ENCODE measurements at places on chromosomes 4 and X.

DNA sequence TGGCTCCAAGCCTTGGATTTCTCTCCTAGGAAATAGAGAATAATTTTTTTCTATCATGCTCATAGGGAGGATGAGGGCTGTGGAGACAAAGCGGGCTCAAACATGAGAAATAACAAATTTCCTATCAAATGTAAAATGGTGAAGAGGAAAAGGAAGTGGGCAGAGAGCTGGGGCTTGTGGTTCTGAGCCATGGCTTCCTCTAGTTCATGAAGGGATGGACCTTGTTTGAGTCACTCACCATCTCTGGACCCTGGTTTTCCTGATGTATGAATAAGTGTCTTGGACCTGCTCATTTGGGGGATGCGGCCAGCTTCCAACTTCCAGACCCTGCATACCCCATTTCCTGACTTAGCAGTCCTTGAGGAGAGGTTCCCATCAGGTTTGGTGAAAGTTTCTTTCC is 63.0 kb downstream of the MSX1 start:
- DNase-seq = no peak

- no peak for DNase-seq
Measured at GRCh38 chr4:106036848-106037247, 141.6 kb downstream of the NPNT start.

GRCh38 chr4:53019485-53020382 is 157.6 kb downstream of the RASL11B start:
- peak; percentile 69 for DNase-seq

- no peak for DNase-seq
Measured at GRCh38 chr4:95118497-95118896, 360.7 kb downstream of the BMPR1B start.

- DNase-seq = no peak
Measured at GRCh38 chrX:106906361-106906760, 3.2 kb upstream of the RIPPLY1 start.

GRCh38 chr4:173556398-173557131 is 26.5 kb upstream of the HAND2 start:
- DNase-seq = no peak

DNA sequence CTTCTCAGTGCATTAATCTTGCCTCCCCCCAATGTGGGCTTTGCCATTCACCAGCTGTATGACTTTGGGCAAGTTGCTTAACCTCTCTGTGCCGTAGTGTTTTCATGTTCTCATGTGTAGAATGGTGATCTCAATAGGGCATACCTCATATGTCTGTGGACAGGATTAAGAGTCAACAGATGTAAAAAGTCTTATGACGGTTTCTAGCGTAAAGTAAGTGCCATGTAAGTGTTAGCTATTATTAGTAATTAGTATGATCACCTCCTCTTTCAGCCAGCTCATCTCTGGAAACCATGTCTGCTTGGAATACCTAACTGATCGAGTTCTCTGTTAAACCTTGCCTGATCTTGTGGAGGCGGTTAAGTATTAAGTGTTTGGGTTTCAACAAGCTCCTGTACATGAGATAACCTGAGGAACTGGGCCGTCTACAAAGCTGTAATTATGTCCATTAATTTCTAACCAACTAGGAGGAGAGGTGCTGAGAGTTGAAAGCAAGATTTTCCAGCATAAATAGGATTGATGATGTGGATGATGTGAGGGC is 66.3 kb downstream of the TSC22D3 start:
- no peak for DNase-seq

GRCh38 chr4:147863111-147863747 is 131.3 kb downstream of the ARHGAP10 start:
- DNase-seq = no peak

DNA sequence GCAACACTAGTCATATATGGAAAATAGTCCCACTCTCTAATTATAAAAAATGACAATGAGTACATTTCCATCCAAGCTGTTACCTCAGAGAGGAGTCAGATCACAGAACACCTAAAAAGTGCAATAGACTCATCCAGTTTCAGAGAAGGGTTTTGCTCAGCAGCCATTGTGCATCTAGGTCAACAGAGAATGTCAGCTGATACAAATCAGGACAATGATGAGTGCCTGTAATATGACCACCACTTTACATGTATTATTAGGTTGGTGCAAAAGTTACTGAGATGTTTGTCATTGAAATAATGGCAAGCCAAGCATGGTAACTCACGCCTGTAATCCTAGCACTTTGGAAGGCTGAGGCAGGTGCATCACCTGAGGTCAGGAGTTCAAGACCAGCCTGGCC is 164.1 kb upstream of the TTC29 start:
- DNase-seq = no peak

DNA sequence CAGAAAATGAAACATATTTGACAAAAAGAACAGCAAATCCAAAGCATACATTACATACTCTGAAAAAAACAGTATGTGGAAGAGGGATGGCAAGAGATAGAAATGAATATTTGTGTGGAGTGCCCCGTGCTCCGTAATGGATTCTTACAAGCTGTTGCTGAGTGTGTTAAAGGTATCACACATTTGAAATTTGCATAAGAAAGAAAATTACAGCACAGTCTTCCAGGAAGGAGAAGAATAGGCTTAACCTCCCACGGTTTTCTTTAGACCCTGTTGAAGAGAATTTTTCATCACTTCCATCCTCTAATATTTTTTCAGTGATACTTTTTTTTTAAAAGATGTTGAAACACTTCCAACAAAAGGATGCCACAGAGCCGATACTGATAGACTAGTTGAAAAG is 1489.4 kb downstream of the RAPGEF2 start:
- DNase-seq = no peak

GRCh38 chr4:30281986-30282385 is 438.2 kb upstream of the PCDH7 start:
- DNase-seq = no peak

Measured in fibroblast of skin of abdomen (primary cell).